ENCODE measurements at places on chromosomes 16 and 17. TPM values are rescaled to one million over a fixed set of nuclear protein-coding genes. Genes with fewer than 3 reads are reported as not detected.

Gene ARL5C
- not detected for total RNA-seq

Gene NDUFAF8
- total RNA-seq: 231 TPM

Gene ABCC6
- total RNA-seq: 1.6 TPM

Gene MYH3
- total RNA-seq: 0.99 TPM

Gene ASB16
- not detected for total RNA-seq

Gene SMIM22
- not detected for total RNA-seq

Gene CLDN6
- 0.56 TPM for total RNA-seq

Gene NEUROD2
- 0.18 TPM for total RNA-seq

Gene TBC1D3H
- not detected for total RNA-seq

Gene ABAT
- 0.15 TPM for total RNA-seq

Gene PVALEF
- total RNA-seq: not detected

Gene CHD9NB
- 0.96 TPM for total RNA-seq
